ENCODE measurements at places on chromosomes 2 and 18.

GRCh38 chr2:138615257-138615656 lies 113.7 kb downstream of the SPOPL start:
- no peak for DNase-seq

DNA sequence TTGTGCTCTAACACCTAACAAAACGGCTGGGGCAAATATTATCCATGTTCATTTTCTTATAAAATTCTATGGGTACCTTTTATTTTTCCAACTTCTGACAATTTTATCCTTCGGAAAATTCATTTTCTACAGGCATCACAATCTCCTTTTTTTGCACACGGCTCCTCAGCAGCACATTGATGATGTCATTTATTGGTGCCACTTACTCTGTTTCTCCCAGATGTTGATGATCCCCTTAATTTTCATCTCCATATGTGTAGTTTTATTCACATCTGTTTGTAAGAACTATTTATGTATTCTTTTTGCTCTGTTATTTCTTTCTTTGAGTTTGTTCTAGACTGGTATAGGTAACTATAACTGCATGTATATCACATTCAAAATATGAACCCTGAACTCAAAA lies 1660.8 kb upstream of the DDX18 start:
- DNase-seq: no peak

GRCh38 chr2:112144966-112145365 lies 6.8 kb downstream of the FBLN7 start:
- DNase-seq: no peak

DNA sequence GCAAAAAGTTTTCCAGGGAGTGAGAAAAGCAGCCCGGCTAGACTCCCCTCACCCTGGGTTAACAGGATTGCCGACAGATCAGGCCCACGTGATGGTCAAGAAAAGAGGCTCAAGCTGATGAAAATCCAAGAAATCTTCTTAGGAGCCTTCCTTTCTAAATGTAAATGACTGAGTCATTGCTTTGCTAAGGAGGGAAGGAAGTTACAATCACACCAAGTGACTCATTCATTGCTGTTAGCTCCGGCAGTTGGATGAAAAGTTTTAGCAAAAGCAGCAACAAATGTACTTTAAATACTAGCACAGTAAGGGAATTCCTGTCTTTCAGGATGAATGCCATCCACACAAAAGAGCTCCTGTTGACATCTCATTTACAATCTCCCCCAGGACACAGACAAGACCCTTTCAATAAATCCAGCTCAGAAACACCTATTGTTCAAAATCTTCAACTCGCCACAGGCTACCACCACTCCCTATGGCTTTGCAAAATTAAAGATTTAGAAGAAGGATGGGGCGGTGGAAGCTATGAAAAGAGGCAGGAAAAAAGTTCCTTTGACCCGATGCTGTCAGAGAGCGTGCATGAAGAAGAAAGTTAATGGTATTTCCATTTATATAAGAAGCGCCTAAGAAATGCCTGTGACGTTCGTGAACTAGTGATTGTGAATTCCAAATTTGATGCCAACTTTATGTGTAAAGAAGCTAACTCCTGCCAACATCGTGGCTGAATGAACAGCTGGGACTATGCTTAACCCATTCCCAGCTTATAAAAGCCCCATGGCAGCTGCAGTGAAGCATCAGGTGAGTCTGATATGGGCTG lies 153.7 kb downstream of the TGIF1 start:
- DNase-seq: no peak

DNA sequence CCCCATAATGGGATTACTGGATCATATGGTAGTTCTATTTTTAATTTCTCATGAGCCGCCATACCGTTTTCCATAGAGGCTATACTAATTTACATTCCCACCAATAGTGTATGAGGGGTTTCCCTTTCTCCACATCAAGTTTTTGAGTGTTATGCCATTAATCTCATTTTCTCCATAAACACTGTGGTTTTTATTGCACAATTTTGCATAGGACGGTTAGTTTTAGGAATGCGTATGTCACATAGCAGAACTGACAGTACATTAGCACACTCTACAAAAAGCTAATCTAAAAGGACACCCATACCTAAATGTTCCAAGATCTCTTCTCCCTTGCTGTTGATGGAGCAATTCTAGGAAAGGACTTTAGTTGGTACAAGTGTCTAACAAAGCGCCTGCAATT lies 32.5 kb downstream of the DARS1 start:
- DNase-seq: no peak
